ENCODE measurements at places on chromosomes 5 and 9.

GRCh38 chr5:94388773-94389514, 229.5 kb downstream of the KIAA0825 start:
- DNase-seq, result no peak

GRCh38 chr5:187042-187431, 4.3 kb upstream of the LRRC14B start:
- DNase-seq, result no peak

GRCh38 chr5:16390825-16391224, 74.8 kb downstream of the ZNF622 start:
- no peak for DNase-seq

DNA sequence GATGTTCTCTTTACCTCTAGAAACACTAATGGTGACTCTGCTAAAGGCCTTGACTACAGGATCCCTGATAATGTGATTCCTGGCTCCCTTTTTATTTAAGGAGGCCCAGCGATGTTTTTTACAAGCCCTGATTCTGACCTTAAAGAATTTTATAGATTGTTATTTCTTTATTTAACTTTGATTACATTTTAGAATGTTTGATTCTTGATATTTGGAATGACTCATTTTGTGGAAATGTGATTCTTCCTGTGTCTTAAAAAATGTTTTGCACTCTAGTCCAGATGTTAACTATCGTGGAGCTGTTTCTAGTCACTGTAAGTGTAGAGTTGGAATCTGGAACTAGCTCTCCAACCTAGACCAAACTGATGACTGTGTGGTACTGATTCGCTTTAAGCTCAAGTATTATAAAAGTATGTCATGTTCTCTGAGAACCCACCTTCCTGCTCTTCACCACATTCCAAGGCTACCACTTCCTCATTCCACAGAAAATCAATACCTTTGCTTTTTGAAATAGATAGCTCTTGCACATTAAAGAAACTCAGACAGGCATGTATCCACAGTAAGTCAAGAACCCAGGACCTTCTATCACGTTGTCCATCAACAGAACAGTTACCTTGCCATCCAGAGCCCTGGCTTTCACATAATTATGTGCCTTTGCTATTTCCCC, 65.2 kb downstream of the JMY start:
- DNase-seq, result no peak

- no peak for DNase-seq
Measured at GRCh38 chr5:142807372-142807911, 37.3 kb downstream of the ARHGAP26 start.

- peak; percentile 73 for DNase-seq
Measured at GRCh38 chr9:17462869-17463464, 115.9 kb upstream of the SH3GL2 start.

DNA sequence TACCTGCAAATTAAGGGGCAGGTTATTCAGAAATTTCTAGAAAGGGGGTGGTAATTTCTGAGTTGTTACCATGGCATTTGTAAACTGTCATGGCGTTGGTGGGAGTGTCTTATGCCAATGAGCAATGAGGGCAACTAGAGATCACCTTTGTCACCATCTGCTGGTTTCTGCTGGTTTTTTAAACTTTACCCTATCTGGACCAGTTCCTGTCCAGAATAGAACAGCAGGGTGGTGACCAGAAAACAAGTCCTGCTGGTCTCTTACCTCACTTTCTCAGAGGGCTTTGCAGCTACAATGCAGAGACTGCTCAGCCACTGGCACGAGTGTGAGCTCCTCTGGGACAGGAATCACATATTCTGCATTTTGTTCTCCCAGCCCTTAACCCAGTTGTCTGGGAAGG, 51.4 kb downstream of the FAM114A2 start:
- DNase-seq, result peak; percentile 52

- no peak for DNase-seq
Measured at GRCh38 chr5:78546276-78546996, 102.1 kb downstream of the LHFPL2 start.

DNA sequence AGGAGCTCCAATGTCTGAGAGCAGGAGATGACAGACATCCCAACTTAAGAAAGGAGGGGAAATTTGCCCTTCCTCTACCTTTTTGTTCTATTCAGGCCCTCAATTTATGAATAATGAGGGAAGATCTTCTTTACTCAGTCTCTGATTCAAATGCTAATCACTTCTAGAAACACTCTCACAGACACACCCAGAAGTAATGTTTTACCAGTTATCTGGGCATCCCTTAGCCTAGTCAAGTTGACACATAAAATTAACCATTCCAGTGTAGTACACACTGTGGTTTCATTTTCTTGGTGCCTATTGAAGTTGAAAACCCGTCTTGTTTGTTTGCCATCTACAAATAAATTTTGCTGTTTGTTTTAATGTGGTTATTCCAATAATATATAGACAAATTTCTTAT, 167.6 kb downstream of the PCSK1 start:
- no peak for DNase-seq

DNA sequence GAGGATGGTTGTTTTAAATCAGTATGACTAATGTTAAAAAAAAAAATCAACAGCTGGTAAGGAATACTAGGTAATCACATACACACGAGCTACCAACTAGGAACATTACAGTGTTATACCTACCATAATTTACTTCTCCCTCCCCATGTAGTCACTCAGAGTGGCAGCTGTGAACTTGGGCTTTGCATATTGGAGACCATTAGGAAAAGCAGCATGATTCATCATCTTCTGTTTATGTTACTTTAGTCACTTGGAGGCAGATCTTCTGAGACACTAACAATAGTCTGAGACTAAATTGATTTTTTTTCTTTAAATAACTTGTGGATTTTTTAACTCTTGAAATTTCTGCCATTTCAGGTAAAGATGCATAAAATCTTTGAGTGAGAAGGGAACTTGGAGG, 141.5 kb upstream of the NR4A3 start:
- DNase-seq, result no peak

DNA sequence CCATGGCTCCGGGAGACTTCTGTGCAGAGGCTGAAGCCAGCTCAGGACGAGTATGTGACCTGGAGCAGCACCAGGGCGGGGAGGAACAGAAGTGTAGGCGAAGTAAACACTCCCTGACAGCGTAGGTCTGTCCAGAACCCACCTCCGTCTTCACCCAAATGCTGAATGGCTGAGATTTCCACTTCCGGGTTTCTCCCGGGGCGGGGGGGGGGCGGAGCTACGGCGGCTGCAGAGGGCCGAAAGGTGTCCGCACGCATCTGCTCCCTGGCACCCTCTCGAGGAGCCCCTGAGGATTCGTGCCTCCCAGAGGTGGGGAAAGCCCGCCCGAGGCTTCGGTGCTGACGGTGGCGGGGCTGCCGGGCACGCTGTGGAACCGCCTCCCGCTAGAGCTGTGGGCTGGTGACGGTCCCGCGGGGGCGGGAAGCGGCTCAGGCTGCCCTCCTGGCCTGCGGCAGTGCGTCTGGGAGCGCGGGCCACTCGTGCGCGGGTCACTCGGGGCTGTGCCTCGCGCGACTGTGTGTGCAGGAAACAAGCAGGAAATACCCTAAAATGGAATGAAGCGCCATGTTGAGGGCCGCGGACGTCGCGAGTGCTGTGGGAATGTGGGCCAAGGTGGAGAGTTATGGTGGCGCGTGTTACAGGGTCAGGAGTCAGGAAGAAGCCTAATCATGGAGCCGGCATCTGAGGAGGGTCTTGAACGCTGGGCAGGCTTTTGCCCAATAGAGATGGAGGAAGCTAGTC, 1425.4 kb downstream of the FOXD4L5 start:
- DNase-seq, result peak; percentile 2

DNA sequence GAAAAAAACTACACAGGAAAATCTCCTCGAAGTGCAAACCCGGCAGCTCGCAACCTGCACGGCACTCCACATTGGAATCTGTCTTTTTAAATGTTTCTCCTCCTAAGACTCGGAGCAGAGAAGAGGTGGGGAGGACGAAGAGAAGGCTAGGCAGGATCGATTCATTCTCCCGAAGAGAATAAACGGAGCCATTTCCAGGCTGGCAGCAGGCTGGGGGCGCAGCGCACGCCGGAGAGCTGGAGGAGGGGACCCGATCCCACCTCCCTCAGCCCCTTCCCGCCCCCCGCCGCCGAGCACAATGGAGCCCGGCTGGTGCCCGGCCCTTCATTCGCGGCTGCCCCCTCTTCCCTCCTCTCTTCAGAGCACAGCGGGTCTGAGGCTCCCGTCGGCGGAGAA, 628 bp downstream of the HOMER1 start:
- no peak for DNase-seq

- DNase-seq, result peak; percentile 26
Measured at GRCh38 chr5:149666212-149666852, 63.8 kb upstream of the PPARGC1B start.

GRCh38 chr5:133930813-133931090, 37.7 kb downstream of the C5orf15 start:
- DNase-seq, result peak; percentile 79

DNA sequence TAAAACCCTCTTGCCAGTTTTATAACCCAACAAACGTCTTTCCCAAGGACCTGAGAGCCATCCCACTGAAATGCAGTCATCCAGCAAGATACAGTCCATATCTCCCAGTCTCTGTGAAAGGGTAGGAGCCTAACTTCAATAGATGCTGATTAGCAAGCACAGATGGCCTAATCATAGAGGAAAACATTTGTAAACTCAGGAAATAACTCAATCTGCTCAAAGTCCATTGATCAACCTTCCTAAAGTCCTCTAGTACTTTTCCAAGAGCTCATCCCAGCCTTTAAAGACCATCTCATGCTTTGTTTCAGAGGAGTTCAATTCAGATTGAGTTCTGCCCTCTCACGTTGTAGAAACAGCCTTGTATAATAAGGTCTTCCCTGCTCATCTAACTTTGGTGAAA, 324.2 kb downstream of the MRPS30 start:
- no peak for DNase-seq

DNA sequence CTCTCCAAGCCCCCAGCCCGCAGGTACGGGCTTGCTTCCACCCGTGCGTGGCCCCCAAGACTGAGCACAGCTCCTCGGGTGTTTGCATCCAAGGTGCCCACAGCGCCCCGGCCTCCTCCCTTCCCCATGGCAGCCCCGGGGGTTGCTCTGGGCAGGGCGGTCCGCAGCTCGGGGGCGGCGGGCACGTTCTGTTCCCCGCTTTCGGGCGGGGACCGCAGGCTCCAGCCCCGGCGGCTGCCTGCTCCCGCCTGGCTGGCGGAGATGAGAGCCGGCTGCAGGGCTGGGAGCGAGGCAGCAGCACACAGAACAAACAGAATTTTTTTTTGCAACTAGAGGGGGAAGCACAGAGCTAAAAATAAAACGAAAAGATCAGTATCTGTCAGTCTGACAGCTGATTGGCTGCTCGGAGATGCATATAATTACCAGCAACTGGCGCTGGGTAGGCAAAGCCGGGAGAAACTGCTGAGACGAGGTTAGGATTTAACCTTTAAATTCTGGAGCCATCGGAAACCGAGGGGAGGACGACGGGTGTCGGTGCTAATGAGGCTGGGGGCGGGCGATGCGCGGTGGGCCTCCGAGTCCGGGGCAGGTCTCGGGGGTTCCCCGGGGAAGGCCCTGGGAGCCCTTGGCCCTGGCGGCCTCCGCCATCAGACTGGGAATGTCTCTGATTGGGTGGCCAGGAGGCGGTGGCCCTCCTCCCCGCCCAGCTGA, 142.7 kb upstream of the IER5L start:
- peak; percentile 50 for DNase-seq

- no peak for DNase-seq
Measured at GRCh38 chr5:6775571-6775970, 62.3 kb downstream of the TENT4A start.

- no peak for DNase-seq
Measured at GRCh38 chr9:132931178-132931735, 13.2 kb downstream of the TSC1 start.

- DNase-seq, result no peak
Measured at GRCh38 chr5:116216246-116216645, 131.4 kb downstream of the COMMD10 start.

GRCh38 chr9:23740531-23740930, 85.5 kb downstream of the ELAVL2 start:
- no peak for DNase-seq

GRCh38 chr9:5178126-5178805, 7.2 kb downstream of the INSL6 start:
- no peak for DNase-seq

- no peak for DNase-seq
Measured at GRCh38 chr9:94026816-94027215, 57.4 kb upstream of the PTPDC1 start.

DNA sequence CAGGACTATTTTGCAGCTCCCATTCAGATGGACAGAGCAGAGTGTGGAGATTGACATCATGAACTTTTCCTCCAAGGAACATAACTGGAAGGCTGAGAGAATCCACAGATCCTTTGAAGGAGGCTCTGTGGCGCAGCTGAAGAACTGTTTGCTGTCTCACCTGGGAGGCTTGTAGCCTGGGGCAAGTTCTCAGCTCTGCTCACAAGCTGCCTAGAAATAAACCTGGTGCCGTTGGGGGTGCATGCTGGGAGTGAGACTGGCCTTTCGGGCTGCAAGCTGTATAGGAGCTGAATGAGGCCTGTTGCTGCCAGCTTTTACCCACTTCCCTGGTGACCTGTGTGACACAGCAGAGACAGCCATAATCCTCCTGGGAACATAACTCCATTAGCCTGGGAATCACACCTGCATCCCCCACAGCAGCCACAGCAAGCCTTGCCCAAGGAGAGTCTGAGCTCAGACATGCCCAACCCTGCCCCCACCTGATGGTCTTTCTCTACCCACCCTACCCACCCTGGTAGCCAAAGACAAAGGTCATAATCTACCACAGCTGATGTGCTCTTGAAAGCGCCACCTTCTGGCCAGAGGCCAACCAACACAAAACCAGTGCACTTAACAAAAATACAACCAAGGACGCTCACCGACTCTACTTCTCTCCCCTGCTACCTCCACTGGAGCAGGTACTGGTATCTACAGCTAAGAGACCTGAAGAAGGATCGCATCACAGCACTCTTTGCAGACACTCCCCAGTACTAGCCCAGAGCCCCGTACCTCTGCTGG, 205.1 kb upstream of the MRPS30 start:
- DNase-seq, result no peak

- no peak for DNase-seq
Measured at GRCh38 chr5:122653087-122654017, 121.5 kb upstream of the SNX2 start.

GRCh38 chr5:37727238-37727637, 112.6 kb downstream of the GDNF start:
- no peak for DNase-seq

GRCh38 chr9:112020680-112021596, 124.3 kb downstream of the UGCG start:
- no peak for DNase-seq

DNA sequence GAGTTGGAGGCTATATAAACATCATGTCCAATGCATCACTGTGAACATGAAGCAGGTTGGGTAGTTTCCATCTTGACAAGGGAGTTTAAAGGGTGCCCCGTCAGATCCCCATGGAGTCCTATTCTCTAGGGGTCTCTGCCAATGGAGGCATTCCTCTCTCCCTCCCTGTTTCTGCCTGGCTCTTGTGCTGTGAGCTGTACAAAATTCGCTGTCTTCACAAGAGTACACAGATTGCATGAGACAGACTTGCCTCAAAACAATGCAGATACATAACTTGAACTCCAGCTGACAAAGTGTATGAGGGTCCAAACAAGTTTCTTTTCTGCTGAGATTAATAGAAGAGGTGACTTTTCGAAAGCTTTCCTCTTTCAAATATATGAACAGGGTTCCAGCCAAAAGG, 165.2 kb downstream of the SPOCK1 start:
- DNase-seq, result no peak

GRCh38 chr5:92003806-92004205, 620.7 kb upstream of the ARRDC3 start:
- DNase-seq, result no peak

- DNase-seq, result no peak
Measured at GRCh38 chr9:137744632-137745183, 125.9 kb downstream of the EHMT1 start.

GRCh38 chr5:72400950-72401349, 80.8 kb downstream of the PTCD2 start:
- no peak for DNase-seq

GRCh38 chr5:131068893-131069643, 96.0 kb downstream of the HINT1 start:
- DNase-seq, result no peak

Data from hematopoietic multipotent progenitor cell treated with erythropoietin and hydrocortisone succinate and interleukin-3 and kit ligand, for 8 days (in vitro differentiated cells).